ENCODE measurements at places on chromosomes 13 and 19.

DNA sequence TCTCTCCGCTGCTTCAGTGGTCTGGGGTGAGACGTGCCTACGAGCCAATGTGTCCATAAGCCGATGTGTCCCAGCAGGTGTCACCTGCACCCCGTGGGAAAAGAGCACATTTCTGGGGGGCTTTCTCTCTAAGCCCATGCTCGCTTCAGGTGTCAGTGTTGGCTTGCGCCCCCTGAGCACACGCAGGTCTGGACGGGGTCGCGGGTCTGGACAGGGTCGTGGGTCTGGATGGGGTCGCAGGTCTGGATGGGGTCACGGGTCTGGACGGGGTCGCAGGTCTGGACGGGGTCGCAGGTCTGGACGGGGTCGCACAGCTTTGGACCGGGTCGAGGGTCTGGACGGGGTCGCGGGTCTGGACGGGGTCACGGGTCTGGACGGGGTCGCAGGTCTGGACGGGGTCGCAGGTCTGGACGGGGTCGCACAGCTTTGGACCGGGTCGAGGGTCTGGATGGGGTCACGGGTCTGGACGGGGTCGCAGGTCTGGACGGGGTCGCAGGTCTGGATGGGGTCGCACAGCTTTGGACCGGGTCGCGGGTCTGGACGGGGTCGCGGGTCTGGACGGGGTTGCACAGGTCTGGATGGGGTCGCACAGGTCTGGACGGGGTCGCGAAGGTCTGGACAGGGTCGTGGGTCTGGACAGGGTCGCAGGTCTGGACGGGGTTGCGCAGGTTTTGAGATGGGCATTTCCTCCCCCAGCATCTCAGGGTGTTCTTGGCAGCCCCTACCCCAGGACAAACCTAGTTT is 24.5 kb upstream of the TFDP1 start:
- DNase-seq: no peak

DNA sequence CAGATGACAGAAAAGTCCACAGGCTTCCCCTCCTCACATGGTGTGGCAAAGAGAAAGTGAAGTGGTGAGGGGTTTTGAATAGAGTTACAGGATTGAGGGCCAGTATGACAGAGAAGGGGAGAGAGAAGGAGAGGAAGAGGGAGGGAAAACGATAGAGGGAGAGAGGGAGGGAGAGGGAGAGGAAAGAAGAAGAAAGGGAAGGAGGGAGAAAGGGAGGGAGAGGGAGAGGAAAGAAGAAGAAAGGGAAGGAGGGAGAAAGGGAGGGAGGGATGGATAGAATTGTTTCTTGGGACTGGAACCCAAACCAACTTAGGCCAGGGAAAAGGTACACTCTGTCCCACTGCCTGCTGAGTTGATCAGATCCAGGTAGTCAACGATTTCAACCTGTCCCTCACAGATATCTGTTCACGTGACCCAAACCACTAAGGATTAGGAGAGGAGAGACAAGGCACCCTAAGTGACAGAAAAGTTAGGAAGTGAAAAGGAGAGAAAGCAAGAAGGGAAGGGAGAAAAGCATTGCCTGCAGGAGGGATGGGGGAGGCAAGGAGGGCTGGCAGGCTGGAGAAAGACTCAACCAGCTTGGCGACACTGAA is 8.1 kb upstream of the IGFL3 start:
- DNase-seq: no peak

DNA sequence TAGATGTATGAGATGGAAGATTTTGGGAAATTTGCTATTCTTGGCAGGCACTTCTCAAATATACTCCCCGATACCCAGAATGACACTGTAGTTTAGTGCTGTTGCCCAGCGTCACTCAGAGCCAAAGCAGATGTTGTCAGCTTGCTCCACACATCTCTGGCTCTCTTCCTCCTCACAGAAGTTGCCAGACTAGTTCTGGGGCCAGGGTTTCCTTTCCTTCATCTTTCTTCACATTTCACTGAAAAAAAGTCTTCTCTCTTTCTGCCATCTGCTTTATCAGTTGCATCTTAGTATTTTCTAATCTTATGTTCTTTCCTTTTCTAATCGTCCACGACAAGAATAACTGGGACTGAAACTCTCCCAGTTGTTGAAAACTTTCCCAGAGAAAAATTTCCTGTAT is 251.4 kb downstream of the RGCC start:
- no peak for DNase-seq

DNA sequence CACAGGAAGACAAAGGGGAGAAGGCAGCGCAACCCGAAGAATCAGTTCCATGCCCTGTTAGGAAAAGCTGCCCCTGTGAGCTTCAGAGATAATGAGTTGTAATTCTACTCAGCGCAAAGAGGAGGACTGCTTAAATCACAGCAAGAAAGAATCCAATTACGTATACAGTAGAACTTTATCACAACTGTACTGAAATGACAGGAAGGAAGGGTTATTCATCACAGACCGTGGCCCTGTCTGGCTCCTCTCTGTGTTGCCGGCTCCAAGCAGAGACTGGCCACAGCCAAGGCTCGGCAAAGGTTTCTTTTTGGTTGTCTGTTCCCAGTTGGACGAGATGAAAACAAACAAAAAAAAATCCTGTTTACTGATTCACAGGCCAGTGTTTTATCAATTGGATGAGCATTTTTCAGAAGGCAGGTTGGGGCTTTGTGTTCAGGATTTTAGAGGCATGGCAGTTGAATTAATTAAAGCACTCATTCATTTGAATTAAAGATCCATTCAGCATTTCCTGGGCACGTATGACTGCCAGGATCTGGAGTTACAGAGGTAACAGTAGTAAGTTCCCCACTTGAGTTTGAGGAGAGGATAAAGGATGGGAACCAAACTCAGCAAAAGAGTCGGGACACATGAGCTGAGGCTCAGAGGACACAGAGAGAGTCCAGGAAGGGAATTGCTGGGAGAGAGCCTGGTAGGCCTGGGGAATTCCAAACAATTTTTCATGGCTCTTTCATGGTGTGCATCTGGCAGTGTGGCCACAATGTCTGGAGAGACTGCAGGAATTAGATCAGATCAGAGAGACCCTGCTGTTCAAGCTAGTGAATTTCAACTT is 341.0 kb downstream of the DNAJC15 start:
- DNase-seq: no peak

DNA sequence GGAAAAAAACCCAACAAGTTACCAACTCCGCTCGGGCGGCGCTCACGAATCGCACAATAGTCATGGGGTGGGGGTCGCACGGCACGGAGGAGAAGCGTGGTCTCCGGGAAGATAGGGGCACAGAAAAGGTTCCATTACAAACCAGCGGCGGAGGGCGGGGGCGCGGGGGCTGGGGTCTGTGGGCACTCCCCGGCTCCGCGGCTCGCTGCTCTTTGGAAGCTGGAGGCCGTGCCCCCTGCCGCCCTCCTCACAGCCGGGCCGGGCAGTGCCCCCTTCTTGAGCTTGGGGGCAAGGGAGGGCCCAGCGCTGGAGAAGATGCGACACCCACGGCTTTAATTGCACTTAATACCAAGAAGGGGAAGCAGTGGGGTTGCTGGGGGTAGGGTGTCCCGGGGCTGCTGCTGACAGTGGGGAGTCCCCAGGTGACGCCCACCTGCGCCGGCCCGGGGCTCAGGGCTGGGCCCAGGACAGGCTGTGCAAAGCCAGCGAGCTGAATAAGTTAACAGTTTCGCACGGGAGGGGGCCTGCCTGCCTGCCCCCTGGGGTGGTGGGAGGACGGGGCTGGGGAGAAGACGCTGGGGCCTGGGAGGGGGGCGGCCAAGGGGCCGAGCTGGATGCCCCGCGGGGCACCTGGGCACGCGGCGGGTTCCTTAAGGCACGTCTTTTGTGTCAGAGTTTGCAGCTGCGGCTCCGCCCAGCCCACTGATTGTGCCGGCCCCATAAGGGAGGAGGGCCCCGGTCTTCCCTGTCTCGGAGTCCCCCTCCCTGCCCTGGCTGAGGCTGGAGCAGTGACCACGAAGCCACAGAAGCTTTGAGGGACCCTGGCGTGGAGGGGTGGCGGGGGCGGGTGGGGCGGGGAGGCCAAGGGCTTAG is 9.8 kb downstream of the DCAF15 start:
- DNase-seq: no peak

DNA sequence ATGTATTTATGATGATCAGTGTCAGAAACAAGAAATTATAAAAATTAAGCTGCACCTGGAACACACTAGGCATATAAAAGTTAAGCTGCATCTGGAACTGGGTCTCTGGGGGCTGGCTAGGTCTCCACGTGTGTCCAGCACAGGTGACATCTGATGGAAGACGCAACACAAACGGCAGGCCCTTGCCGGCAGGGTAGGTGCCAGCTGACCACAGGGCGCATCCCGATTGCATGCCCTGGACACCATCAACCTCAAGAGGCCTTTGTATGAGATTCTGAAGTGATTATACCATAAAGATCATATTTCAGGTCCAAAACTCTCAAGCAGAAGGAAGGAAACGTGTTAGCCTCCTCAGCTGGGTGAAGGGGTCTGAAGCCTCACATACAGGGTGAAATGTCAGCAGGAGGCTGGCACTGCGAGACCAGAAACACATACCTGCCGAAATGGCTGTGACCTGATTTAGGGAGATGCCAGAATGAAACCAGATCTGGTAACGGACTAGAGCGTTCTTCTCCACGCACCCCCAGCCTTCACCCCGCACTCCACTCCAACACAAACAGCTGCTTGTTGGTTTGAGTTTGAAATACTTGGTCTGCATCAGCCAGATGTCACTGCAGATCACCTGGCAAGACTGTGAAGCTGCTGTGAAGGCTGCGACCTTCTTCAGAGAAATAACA is 37.3 kb downstream of the COL4A1 start:
- no peak for DNase-seq

GRCh38 chr13:75533861-75534260 is 3.8 kb downstream of the COMMD6 start:
- no peak for DNase-seq

DNA sequence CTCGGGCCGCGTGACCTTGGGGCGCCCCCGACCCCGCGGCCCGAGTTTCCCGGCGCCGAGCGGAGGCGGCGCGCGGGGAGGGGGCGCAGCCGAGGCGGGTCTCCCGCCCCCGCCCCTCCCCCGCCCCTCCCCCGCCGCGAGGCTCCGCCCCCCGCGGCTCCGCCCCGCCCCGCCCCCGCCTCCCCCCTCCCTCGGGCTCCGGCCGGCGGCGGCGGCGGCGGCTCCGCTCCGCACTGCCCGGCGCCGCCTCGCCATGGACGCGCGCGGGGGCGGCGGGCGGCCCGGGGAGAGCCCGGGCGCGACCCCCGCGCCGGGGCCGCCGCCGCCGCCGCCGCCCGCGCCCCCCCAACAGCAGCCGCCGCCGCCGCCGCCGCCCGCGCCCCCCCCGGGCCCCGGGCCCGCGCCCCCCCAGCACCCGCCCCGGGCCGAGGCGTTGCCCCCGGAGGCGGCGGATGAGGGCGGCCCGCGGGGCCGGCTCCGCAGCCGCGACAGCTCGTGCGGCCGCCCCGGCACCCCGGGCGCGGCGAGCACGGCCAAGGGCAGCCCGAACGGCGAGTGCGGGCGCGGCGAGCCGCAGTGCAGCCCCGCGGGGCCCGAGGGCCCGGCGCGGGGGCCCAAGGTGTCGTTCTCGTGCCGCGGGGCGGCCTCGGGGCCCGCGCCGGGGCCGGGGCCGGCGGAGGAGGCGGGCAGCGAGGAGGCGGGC is at the start of gene HCN2:
TSS of gene HCN2 (plus strand) at position 189 of the 703 bp plus-strand sequence. CDS start at position 254, 65 bp downstream.
- no peak for DNase-seq

- no peak for DNase-seq
Observed at GRCh38 chr13:97354808-97355207, 79.2 kb upstream of the RAP2A start.

- no peak for DNase-seq
Observed at GRCh38 chr13:48531416-48532255, 1.2 kb downstream of the RCBTB2 start.

GRCh38 chr19:16921766-16922591 is 33.2 kb downstream of the F2RL3 start:
- no peak for DNase-seq

GRCh38 chr13:99295488-99296252 is 11.5 kb downstream of the GPR183 start:
- no peak for DNase-seq

GRCh38 chr19:45763691-45764294 is 5.3 kb downstream of the SIX5 start:
- DNase-seq: no peak

DNA sequence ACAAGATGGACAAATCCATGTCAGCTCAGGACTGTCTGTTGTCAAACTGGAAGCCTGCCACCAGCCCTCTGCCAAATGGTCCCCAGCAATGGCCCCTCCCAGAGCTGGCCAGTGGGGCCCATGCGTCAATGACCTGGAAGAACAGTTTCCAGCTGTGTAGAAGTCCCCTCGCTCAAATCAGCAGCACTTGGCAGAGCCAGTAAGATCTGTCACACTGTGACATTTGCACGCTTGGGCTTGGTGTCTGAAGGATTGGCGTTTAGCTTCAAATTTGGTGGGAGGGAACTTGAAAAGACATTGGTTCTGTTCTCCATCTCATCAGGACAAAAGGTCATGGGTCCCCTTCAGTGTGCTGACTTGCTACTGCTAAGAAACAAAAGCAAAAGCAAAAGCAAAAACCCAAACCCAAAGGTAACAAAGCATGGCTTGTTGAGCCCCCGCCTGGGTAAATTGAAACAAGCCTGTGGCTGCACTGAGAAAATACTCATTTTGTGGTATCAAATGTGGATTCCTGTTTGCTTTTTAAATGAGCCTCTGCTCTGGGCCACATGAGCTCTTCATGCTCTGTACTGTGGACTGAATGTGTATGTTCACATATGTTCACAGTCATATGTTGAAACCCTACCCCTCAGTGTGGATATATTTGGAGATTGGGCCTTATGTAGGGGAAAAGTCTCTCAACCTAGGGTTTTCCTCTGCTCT is 253.6 kb upstream of the MAB21L1 start:
- no peak for DNase-seq

GRCh38 chr13:31074756-31075155 is 86.9 kb downstream of the HSPH1 start:
- DNase-seq: no peak

- DNase-seq: no peak
Observed at GRCh38 chr19:40608240-40608621, 7.1 kb downstream of the LTBP4 start.

- no peak for DNase-seq
Observed at GRCh38 chr13:49305792-49306425, 58.2 kb downstream of the CDADC1 start.

GRCh38 chr13:93876236-93876635 is 603.2 kb downstream of the DCT start:
- DNase-seq: no peak

- no peak for DNase-seq
Observed at GRCh38 chr13:98487016-98487415, 89.9 kb downstream of the STK24 start.

DNA sequence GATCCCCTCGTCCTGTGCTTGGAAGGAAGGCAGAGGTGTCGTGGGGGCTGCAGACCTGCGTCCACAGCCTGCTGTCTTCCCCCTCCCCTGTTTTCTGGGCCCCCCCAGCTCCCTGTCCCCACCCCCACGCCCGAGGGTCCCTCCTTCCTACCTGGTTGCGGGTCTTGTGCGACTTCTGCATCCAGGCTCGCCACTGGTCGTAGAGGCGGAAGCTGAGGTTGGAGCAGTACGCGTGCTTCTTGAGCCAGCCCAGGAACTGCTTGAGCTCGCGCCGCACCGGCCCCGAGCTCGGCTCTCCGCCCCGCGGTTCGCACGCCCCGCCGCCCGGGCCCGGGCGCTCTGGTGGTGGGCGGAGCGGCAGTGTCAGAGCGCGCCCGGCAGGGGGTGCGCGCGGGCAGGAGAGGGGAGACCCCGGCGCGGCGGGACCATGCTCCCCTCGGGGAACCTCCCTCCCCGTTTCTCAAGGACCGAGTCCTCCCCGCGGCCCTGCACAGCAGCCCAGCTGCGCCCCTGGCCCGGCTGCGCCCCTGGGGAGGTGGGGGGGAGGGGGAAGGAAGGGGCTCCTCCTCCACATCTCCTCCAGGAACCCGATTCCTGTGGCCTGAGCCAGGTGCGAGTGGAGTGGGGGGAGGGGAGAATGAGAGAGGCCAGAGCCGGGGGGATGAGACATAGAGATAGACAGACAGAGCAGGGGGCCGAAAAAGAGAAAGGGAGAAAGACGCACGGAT is 5.7 kb downstream of the REX1BD start:
- no peak for DNase-seq

- no peak for DNase-seq
Observed at GRCh38 chr13:47831265-47831664, 169.8 kb downstream of the SUCLA2 start.
